ENCODE measurements at places on chromosomes 5 and 9. TPM values are rescaled to one million over a fixed set of nuclear protein-coding genes. Genes with fewer than 3 reads are reported as not detected.

The FOXD4 gene
- total RNA-seq = not detected

The CCL28 gene
- under 0.01 TPM for total RNA-seq

The IER5L gene
- 12.5 TPM for total RNA-seq

The KIF20A gene
- total RNA-seq = 106 TPM
